ENCODE measurements at places on chromosomes 3 and 15.

- DNase-seq: no peak
Measured at GRCh38 chr3:61454801-61455200, 106.6 kb upstream of the PTPRG start.

GRCh38 chr3:120435621-120436020 lies 15.2 kb downstream of the FSTL1 start:
- no peak for DNase-seq

DNA sequence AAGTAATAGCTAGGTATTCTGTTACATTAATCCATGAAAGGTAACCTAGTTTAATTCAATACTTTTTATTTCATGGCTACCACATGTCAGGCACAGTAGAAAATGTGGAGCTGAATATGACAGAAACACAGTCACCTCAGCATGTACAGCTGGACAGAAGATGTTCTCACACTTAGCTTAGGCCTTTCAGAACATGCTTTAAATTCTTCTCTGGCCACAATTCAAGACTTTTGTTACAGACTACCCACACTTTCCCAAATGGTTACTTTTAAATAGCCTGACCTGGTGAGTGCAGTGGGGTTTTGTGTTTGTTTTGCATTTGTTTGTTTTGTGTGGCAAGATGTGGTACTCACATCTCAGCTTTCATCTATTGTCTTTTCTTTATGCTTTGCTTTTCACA lies 1079.5 kb downstream of the IGSF11 start:
- DNase-seq: no peak

DNA sequence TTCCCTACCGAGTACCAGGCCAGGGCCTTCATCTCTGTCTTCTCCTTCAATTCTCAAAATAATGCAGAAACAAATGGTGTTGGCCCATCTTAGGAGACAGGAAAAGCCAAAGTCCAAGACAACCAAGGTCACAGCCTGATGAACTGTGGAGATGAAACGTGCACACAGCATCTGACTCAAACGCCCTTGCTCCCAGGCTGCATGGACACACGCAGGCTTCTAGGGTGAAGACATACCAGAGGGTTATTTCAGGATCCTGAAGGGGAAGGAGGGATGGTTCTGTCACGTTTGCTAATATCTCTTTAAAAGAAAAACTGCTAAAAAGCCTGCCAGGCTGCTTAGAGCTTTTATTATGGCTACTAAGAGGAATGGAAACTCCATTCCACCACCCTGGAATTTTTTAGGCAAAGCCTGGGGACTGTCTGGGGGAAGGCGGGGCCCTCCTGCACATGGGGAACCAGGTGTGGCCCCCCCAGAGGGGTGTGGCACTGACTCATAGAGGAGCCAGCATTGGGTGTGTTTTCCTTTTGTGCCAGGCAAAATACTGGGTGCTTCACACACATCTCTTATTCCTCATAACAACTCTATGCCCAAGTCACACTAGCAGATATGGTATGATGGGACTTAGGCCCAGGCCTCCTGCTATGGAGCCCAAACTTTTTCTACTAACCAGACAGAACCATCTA lies 62.9 kb downstream of the UMPS start:
- no peak for DNase-seq

- DNase-seq: no peak
Measured at GRCh38 chr3:126490619-126491018, 14.9 kb upstream of the ZXDC start.

GRCh38 chr15:57395292-57395691 lies 19.0 kb downstream of the CGNL1 start:
- no peak for DNase-seq

GRCh38 chr15:49918121-49918520 lies 200.9 kb downstream of the ATP8B4 start:
- DNase-seq: no peak

GRCh38 chr15:85327820-85328219 lies 52.6 kb upstream of the AKAP13 start:
- no peak for DNase-seq
